Activated CD4-positive, CD25-positive, alpha-beta regulatory T cell treated with anti-CD3 and anti-CD28 coated beads, Interleukin-2, amount 50 U/mL, for 16 hours (primary cell): ENCODE measurements at places on chromosomes 1 and 21.
A peak's percentile ranks its signal among the peaks of the same experiment; 100 is the strongest.

- no peak for DNase-seq
These were observed 495 bp downstream of the SYNC start for GRCh38 chr1:32701951-32702598.

DNA sequence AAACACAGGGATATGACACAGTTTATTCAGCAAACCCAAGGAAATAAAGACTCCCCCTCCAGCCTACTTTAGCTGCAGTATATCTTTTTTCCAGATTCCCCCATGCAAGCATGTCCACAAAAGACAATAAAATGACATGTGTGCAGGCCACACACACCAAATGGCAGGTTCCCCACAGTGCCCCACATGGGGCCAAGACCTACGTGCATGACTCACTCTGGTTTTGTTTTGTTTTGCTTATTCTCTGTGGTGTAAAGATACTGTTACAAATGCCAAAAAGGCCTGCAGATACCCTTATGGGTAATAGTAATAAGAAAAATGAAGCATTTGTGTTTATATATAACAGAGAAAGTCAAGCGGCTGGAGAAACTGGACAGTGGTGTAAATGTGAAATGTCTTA lies 71.6 kb downstream of the RD3 start:
- no peak for DNase-seq

DNA sequence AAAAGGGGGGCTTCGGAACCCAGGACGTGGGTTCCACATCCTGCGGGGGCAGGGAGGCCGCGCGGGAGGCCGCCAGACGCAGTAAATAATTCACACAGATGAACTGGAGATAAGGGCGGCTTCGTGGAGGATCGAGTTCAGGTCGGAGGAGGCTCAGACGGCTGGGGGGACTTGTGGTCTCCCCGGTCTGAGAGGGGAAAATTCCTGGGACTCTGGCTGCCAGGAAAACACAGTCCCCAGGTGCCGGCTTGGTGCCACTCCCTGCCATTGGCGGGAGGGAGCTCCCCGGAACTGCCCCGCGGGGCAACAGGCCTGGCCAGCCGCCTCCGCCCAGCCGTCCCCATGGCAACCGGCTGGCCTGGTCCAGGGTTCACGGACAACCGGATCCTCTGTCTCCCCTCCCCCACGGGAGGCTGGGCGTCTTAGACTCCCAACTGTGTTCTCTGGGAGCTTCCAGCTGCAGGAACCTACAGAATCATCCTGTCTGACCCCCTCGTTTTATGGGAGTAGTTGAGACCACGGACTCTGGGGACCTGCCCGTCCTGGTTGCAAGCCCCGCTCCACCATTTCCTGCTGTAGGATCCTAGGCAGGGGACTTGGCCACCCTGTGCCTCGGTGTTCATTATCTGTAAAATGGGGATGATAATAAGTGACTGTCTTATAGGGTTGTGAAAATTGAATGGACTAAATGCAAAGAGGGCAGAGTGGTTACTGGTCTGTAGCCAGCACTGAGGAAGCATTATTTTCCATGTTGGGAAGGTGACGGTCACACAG lies 9.6 kb downstream of the CAMK2N1 start:
- DNase-seq, result no peak

DNA sequence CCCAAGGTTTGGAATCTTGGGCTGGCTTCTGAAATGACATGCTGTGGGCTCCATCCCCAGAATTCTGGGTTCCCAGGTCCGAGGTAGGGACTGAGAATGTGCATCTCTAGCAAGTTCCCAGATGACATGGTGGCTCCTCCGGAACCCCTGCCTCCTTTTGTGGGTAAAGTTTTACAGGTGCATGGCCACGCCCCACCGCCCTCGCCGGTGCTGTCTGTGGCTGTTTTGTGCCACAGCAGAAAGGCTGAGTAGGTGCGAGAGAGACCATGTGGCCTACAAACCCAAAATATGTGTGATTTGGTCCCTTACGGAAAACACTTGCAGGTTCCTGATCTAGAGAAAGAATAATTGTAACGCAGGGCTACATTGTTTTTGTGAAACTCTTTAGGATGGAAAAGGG lies 30.9 kb downstream of the SKI start:
- DNase-seq, result peak; percentile 31

DNA sequence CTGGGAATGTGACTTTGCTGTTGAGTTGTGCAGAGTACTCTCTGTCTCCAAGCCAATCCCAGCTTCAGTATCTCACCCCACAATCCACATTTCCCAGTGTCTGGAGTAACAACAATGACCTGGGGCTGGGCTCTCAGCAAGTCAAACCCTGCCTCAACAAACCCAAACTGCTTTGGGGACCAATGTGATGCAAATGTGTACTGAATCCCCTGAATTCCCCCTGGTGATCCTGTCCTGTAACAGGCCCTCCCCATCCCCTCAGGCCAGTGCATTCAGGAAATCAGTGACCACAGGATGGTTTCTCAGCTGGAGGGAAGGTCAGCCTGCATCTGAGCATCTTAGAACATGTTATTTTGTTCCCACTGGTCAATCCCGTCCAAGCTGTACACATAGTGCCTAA lies 36.7 kb upstream of the HAO2 start:
- no peak for DNase-seq

- DNase-seq, result no peak
These were observed 38.0 kb downstream of the ADARB1 start for GRCh38 chr21:45112371-45112770.

GRCh38 chr1:51799372-51799771 lies 79.2 kb downstream of the NRDC start:
- DNase-seq, result no peak

- no peak for DNase-seq
These were observed 136.8 kb downstream of the NTPCR start for GRCh38 chr1:233086961-233087881.

GRCh38 chr1:103267893-103268292 lies 159.6 kb upstream of the COL11A1 start:
- DNase-seq, result no peak

DNA sequence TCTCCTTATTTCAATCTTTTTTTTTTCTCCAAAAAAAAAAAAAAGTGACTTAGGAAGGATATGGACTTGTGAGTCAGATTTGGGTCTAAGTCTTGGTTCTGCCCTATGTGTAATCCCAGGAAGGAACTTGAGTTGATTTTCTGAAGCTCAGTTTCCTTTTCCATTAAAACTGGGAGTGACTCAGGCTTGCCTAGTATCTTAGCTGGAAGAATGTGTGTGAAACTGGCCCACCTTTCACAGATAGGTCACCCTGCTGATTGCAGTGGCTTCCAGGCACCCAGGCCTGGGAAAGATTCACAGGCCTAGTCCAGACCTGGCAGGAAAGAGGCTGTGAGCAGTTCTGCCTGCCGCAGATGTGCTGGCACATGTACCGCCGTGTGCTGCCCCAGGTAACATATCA lies 218.3 kb upstream of the HOOK1 start:
- DNase-seq, result no peak

GRCh38 chr1:35572296-35572695 lies 818 bp upstream of the TFAP2E start:
- DNase-seq, result no peak

DNA sequence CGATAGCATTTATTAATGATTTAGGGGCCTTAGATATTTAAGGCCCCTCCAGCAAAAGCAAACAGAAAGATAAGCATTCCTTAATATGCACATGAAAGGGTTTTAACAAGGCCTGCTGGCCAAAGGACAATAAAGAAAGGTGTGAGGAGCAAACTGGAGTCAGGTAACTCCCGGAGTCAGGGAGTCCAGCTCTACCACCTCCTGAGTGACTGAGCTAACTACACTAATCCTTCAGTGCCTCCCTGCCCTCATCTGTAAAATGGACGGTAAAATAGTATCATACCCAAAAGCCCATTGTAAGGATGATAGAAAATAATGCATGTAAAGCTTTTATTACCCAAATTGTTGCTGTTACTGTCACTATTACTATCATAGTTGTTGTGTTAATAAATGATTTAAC lies 161.7 kb downstream of the SIPA1L2 start:
- DNase-seq, result no peak

DNA sequence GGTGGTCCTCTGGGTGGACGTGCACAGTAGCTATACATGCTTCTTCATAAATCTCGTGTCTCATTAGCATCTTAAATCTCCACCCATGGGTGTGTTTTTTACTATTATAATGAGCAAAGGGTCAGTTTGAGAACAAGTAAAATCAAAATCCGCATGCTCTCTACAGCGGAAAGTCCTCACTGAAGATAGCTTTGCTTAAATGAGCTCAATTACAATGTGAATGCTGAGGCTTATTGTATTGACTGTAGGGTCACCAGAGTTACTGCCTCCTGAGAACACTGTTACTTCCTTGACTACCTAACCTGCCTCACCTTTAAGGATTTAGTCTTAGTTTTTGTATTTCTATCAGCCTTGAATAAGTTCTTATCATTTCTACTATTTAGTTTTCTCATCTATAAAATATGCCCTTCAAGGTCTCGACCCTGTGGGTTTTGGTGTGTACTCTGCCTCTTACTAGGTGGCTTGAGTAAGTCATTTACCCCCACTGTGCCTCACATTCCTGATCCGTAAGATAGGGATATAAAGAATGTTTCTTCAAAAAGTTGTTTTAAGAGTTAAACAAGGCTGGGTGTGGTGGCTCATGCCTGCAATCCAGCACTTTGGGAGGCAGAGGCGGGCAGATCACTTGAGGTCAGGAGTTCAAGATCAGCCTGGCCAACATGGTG lies 7.9 kb downstream of the SLAMF7 start:
- no peak for DNase-seq

DNA sequence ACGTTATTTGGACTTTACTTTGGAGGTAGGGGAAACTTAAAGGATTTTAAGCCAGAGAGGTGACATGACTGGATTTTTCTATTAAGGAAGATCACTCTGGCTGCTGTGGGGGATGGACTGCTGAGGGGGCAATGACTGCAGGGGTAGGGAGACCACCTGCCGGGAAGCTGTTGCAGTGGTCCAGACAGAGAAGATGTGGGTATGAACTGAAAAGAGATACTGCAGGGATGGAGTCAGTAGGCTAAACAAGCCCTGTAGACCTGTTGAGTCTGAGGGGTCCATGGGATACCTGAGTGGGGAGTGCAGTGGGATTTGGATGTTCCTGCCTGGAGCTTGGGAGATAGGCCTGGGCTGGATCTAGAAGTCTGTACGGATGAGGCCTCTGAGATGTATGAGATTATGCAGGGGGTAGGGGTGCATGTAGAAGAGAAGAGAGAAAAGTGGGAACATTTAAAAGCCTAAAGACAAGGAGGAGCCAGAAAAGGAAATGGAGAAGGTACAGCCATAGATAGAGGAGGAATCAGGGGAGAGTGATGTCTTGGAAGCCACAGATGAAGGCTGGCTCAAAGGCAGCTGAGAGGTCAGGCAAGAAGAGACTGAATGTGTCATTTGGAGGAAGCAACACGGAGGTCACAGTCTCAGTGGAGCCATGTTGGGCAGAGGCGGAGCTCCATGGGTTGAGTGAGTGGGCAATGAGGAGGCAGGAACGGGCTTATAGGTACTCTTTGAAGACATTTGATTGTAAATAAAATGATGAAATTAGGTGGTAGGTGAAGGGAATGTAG lies 25.9 kb upstream of the KCNA2 start:
- no peak for DNase-seq

GRCh38 chr21:14900611-14901010 lies 164.2 kb downstream of the NRIP1 start:
- no peak for DNase-seq

- no peak for DNase-seq
These were observed 1.8 kb downstream of the RGL1 start for GRCh38 chr1:183806675-183807074.

GRCh38 chr1:192443616-192444015 lies 126.8 kb downstream of the RGS21 start:
- DNase-seq, result no peak

- DNase-seq, result no peak
These were observed 103.4 kb downstream of the ROR1 start for GRCh38 chr1:63877021-63877767.

DNA sequence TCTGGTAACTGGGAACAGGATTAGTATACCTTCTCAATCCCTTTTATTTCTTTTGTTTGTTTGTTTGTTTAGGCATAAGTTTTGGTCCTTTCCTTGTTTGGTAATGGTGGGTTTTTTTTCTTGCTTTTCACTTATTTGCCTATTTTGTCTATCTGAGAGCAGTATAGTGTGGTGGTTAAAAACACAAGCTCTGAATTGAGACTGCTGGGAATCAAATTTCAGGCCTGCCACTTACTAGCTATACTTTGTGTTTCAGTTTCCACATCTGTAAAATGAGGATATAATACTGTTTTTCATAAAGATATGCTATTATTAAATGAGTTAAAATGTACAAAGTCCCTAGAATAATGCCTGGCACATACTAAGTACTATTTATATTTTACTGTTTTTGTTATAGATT lies 81.6 kb upstream of the IVNS1ABP start:
- no peak for DNase-seq

DNA sequence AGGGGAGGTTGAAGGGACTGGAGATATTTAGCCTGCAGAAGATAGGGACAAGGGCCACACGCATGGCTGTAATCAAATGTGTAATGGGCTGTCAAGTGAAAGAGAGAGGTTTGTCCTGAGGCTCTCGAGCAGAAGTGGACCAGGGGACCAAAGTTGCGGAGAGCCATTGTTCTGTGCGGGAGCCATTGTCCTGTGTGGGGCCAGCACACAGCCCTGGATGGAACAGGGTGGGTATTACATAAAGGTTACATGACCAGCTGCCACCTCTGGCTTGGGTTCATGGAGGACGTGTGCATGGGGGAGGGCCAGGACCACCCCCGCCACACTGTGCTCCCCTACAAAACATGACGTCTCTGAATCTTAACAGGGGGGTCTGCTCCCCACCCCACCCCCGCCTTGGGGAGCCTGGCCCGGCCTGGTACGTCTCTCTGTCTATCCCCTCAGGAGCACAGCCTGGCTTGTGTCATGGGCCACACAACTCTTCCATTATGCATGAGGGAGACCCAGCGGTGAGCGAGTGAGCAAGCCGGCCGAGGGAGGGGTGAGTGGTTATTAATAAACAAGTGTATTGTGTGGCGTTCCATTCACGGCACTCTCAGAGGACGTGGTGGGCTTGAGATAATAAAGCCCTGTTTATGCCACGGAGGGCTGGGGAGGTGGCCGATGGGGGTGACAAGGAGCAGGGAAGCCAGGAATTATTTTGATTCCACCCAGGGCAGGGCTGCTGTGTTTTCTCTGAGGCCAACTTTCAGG lies at the start of gene NFASC:
Gene NFASC, plus strand, starts transcription at position 703 of the 753 bp plus-strand sequence. CDS start 73,454 bp downstream, outside the sequence.
- DNase-seq, result no peak

- DNase-seq, result no peak
These were observed 77.0 kb downstream of the FAM78B start for GRCh38 chr1:166089804-166090203.
